Central memory CD4-positive, alpha-beta T cell (primary cell): ENCODE measurements at places on chromosomes 3 and 15.

GRCh38 chr3:58085616-58086015 is 77.4 kb downstream of the FLNB start:
- no peak for DNase-seq

DNA sequence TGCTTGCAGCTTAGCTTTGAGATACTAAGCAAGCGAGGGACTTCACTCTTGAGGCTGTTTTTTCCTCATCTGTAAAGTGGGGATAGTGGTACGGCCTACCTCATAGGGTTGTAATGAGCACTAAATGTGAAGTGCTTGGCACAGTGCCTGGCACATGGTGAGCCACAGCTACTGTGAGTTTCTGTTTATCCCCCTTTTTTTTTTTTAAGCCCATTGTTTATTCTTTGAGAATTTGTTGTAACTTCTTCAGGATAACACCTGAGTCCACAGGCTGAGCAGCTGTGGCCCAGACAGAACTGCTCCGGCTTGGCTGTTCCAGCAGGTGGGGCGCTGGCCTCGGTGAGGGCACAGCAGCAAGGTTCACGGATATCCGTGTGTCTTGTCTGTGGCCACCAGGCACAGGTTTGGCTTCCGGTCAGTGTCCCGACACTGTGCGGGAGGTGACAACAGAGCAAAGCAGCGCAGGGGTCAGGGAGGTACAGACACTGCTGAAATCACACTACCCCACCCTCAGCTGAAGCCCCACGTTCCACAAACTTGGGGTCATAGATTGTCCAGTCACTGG is 7.3 kb upstream of the ISG20 start:
- DNase-seq: no peak

- DNase-seq: no peak
These were observed 167.2 kb downstream of the SPATA16 start for GRCh38 chr3:172973799-172974198.

DNA sequence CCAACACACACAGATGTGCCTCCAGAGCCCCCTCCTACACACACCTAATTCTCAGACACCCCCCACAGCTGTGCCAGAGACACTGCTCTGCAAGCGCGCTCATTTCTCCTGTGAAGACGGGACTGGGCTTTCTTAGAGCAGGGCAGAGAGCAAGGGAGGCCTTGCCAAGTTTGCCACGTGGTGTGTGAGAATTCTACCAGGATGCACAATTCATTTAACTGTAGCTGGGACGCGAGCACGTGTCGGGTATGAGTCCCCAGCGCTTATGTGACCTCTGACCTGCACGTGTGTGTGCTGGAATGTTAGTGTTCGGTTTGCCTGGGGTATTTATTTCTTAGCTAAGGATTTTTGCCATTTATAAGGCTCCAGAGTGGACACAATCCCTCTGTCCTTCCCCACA is 37.0 kb downstream of the FEM1B start:
- no peak for DNase-seq

DNA sequence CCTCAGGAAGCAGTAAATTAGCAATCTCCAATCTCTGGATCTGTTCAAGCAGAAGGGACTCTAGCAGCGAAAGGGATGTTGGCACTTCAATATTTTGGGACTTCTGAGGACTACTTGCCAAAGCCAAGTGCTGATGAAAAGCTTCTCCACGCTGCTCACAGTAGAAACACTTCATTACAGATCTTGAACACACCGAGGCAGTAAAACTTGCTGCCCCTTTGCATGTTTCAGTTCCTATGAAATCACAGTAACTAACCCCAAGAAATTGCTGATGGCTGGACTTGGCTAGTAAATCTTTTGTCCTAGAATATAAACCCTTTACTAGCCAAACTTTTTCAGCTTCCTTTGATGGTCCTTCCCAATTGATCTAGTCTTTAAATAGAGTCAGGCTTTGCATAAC is 750.5 kb upstream of the GRM7 start:
- no peak for DNase-seq

GRCh38 chr3:146124126-146124801 is 36.7 kb downstream of the PLOD2 start:
- no peak for DNase-seq

GRCh38 chr3:47112997-47113396 is 50.9 kb downstream of the SETD2 start:
- no peak for DNase-seq

DNA sequence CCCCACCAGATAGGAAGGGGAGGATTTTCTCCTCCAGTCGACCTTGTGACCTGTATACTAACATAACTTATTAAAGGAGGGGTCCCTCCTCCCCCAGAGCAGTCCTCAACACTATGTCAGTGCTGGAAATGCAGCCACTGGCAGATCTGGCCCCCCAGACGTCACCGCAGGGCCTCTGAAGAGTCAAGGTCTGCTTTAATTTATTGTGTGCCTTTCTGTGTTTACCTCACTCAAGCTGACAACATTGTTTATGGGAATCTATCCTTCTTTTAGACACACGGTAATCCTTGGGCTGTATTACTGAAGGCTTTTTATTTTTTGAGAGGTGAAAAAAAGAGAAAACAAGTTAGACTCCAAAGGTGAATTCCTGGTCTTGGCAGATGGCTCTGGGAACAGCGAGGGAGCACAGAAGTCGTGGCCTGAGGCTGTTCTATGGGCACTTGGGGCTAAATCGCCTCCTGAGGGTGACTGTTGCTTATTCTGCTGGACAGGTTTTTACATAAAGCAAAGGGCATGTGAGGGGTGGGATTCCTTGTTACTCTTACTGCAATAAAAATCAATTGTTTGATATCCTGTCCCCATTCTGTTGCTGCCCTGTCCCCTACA is 13.5 kb upstream of the NR2C2 start:
- DNase-seq: no peak

- DNase-seq: no peak
These were observed 2.1 kb downstream of the PODXL2 start for GRCh38 chr3:127630811-127631714.

- no peak for DNase-seq
These were observed 56.4 kb downstream of the RPL39L start for GRCh38 chr3:187082758-187083375.

DNA sequence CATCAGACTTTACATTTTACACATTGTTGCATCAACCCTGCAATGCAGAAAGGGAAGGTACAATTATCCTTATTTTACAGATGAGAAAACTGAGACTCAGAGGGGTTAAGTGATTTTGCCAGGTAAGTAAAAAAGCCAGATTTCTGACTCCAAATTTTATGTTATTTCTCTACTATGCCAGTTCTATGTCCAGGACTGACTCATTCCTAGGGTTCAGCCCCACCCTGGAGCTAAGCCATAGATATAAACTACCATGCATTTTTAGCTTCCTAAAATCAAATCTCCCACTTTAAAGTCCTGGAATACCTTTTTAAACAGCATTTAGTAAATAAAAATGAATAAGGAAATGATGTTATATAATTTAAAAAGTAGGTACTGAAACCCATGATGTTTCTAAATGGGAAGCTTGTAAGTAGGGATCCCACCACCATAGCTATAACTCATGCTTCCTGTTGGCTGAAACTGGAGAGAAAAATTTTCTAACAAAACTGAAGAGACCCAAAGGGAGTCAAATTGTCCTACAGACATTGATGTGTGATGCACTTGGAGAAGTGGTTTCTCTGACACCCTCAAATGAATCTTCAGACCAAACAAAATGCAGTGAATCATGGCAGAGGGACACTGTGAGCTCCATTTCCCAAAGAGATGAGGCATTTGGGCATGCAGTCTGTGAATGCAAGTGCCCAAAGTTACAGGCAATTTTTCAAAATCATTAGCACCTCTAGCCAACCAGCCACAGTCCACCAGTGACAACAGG is 301.7 kb upstream of the UMPS start:
- DNase-seq: no peak

DNA sequence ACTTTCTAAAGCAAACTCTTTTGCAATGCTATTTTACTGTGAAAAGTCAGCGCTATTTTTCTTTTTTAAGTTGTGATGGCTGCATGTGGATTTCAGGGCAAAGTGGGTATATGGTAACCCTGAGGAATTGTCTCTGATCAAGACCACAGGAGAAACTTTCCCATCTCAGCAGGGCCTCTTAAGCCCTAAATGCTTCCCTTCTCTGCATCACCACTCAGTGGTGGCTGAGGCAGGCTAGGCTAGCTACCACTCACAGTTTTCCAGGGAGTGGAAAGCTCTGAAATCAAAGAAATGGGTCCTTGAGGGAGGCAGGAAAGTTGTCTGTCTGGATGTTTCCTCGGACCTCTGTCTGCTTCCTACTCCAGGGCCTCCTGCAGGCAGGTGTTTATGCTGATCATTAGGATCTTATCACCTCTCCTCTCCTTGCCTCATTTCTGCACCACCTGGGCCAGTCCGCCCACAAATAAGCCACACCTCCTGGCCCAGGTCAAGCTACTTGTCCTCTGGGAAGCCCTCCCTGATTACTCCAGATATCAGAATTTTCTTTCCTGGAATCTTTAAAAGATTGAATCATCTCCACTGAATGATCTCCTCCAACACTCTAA is 37.0 kb downstream of the CEMIP start:
- no peak for DNase-seq

DNA sequence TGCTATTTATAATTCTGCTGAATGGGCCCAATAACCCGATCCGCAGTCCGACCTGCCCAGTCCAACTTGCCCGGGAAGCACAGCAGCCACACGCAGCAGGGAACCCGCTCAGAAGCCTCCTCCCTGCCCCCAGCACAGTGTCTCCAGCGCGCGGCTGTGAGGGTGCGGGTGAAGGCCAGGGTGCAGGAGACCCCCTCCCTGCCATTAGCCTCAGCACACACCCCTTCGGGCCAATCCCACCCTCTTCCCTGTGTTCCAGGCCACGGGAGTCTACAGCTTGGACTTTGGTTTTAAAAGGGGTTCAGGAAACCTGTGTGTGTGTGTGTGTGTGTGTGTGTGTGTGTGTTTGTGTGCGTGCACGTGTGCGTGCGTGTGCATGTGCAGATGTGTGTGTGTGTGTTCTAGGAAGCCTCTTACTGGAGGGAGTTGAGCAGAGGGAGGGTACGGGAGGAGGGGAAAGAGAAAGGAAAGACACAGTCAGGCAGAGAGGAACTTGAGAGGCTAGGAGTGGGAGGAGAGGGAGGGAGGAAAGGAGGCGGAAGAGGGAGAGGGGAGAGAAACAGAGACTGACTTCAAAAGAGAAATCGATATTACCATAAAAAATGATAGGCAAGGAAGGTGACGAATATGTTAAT is 34.2 kb downstream of the ATP2B2 start:
- no peak for DNase-seq

GRCh38 chr3:172530566-172530965 is 7.3 kb upstream of the TNFSF10 start:
- DNase-seq: peak; percentile 40

DNA sequence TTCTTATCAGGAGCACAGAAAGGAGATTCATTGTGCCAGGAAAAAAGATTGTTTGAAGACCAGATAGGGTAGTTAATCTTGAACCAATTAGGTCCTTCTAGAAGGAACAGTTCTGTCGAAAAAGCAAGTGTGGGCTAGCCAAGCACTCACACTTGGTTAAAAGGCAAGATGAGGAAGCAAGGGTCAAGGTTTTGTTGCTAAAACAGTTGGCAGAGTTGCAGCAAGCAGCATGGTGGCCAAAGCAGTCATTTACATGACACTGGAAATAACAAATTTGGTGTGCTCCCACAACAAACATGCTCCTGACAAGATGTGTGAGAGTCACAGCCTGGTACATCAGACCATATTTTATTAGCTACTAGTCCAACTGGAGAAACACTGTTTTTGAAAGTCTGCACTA is 228.0 kb upstream of the CFAP20DC start:
- DNase-seq: no peak
